ENCODE measurements at places on chromosomes 3 and 15. TPM values are rescaled to one million over a fixed set of nuclear protein-coding genes. Genes with fewer than 3 reads are reported as not detected.

- DNase-seq = no peak
These were observed 98.7 kb downstream of the FAM43A start for GRCh38 chr3:194784361-194784760.

- no peak for DNase-seq
These were observed 28.0 kb upstream of the MAGEF1 start for GRCh38 chr3:184739594-184740505.

DNA sequence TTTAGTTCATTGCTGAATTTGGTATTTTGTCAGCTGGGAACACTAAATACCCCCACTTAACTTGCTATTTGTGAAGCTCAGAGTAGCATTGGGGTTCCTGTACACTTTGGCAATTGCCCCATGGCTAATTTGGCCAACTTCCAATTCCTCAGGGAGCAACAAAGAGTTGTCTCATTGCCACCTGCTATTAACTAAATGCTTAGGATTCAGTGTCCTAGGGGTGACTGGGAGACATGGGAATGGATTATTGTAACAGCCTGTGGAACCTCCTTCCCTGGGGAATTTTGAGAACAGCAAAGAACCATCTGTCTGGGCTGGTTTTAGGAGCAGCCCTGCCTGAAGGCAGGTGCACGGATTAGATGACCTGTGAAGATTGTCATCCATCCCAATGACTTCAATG, 437.4 kb upstream of the TPRG1 start:
- no peak for DNase-seq

DNA sequence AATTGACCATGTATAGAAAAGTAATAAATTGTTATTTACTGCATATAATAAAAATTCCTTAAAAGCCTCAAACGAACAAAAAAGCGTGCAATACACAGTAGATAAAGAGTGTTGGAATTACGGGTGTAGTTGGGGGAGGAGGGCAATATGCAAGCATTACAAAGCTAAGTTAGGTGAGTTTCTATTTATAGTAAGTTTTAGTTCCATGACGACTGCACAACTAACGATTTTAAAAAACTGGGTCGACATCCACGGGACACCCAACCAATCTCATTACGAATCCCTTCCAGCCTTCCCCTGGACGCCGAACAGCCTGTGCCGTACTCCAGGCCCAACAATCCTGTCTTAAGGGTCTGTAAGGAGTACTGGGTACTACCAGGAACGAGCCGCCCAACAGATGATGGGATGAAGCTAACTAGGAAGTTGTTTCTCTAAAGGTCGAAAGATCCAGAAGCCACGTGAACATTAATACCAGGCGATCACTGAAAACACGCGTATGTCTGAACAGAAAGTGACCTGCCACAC, 677 bp downstream of the POLQ start:
- DNase-seq = no peak

DNA sequence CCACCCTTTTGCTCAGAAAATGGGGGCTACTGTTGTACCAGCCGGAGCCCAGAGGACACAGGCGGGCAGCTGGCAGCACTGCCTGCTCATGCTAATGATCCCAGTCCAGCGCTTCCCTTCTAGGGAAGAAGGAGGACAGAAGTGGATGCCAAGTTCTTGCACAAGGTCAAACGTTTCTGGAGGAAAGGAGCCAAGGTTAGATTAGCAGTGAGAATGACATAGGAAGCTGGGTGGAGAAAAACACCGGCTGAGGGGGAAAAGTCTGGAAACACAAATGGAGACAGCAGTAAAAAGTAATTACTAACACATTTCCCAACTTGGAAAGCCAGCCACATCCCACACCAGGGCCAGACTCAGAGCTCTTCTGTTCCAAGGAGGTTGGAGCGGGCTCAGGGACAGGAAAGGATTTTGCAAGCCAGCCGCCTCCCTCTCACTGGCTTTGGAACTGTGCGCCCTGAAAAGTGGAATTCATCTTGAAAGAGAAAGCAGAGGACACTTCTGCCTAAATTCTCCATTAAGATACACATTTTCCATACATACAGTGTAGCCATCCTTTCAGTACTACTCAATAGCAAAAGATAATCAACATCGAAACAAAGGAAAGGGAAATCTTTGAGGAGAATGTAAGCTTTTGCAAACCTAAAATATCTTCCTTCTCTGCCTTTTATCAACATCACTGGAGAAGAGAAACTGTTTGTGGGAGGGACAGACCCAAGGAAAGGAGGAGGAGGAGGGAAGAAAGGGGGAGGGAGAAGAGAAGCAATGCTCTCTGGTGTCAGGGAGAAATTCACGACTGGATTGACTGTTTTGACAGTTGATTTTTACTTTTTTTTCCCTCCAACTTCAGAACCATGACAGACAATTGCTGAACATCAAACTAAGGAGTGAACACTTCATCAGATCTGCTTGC, 133.6 kb downstream of the CD47 start:
- peak; percentile 35 for DNase-seq

DNA sequence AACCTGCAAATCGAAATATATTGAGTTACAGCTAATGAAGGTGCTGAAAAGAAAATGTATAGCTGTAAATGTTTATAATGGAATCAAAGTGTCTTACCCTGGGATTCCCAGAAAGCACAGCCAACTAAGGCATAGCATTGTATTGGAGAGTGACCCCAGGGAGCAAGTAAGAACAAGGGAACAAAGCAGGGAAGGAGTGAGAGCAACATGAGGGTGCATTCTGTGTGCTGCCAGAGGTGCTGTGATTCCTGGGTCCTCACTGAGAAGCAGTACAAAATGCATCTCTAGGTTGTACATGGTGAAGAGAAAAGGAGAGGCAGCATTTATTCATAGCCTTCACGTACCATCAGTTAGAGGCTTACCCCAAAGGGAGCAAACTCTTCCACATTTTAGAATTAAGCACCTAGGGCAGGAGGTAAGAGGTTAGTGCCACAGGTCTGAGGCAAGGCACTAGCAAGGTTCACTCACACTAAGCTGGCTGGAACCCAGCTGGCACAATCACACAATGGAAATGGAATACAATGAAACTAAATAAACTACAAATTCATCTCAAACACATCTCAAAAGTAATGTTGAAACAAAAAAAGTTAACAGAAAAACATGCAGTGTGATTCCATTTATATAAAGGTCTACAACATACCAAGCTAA, 151.5 kb upstream of the C2CD4B start:
- DNase-seq = no peak

DNA sequence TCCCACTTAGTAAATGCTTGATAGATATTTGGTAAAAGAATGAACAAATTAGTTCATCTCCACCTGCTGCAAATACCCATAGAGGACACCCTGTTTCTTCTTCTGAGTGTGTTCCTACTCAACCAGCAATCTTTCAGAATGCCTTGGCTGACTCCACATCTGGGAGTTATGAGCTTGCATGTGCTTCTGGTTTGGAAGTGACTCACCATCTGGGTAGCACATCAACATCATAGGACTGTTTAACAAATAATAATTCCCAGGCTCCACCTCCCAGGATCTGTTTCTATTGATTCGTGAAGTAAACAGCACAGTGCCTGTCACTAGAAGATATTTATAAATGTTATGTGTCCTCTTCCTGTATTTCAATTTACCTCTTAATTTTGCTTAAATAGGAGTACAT, 580.1 kb downstream of the ROBO2 start:
- no peak for DNase-seq

GRCh38 chr3:134274571-134274970, 23.9 kb upstream of the RYK start:
- DNase-seq = no peak

GRCh38 chr3:21274079-21274571, 476.9 kb downstream of the ZNF385D start:
- no peak for DNase-seq

DNA sequence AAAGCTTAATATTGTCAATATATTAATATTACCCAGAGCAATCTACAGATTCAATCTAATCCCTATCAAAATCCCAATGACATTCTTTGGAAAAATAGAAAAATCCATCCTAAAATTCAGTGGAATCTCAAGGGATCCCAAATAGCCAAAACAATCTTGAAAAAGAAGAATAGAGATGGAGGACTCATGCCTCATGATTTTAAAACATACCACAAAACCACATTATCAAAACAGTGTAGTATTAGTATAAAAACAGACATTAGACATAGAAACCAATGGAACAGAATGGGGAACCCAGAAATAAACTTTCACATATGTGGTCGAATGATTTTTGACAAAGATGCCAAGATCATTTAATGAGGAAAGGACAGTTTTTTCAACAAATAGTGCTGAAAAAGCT, 14.6 kb downstream of the NEK4 start:
- no peak for DNase-seq

DNA sequence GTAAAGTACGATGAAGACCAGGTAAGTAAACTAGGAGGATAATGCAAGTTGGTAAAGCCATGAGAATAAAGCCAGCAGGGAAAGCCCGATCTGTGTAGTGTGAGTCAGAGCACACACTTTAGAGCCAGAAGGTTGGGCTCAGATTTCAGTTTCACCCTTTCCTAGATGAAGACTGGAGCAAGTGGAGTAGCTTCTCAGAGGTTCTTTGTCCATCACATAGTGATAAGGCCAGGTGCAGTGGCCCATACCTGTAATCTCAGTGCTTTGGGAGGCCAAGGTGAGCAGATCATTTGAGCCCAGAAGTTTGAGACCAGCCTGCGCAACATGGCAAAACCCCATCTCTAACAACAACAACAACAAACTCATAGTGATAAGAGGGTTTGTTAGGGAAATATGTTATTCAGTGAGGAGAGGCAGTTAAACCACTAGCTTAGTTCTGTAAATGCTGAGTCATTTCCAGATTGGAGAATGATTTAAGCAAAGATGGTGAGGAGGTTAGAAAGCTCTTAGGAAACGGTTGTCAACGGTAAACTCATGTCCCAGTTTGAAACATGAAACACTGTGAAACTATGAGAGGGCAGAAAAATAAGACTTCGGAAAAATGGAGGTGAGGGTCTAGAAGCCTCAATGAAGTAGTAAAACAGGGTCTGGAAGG, 39.0 kb downstream of the IL12A start:
- peak; percentile 64 for DNase-seq

- DNase-seq = no peak
These were observed 488.0 kb upstream of the SUCLG2 start for GRCh38 chr3:68142441-68142840.

- DNase-seq = no peak
These were observed 245.0 kb downstream of the NTRK3 start for GRCh38 chr15:88011533-88011932.

DNA sequence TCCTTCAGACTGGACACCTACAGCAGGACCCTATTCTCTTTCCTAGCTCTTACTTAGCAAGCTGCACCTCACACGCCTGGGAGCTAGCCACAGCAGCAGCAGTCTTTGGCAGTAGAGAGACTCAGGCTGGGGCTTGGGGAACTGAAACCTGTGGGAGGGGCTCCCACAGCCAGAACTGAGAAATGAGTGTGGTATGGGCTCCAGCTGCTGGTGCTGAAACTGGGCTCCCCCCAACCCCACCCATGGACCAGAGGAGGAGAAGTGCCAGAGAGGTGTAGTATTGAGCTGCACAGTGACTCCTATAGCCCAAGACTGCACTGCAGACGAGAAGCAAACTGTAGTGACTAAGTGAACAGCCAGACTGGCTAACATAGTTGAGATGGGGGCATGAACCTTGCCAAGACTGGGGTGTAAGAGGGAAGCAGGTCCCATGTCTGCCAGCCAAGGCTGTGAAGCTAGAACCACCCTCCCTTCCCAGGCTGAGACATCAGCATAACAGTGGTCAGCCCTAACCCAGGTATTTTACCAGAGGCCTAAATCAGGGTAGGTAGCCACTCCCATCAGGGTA, 62.5 kb downstream of the MYO5A start:
- no peak for DNase-seq

TMEM207 gene
- not detected for total RNA-seq

RPP25 gene
- total RNA-seq = 2.2 TPM

GOLGA6L6 gene
- total RNA-seq = not detected

HTR3E gene
- not detected for total RNA-seq

FSD2 gene
- not detected for total RNA-seq

ACSBG1 gene
- total RNA-seq = not detected

RFC4 gene
- total RNA-seq = 198 TPM

CCR3 gene
- not detected for total RNA-seq

PLA2G4E gene
- total RNA-seq = not detected

AEN gene
- total RNA-seq = 13.2 TPM

NR2E3 gene
- not detected for total RNA-seq

NTRK3 gene
- 0.39 TPM for total RNA-seq

TJP1 gene
- 29.4 TPM for total RNA-seq

SLC12A8 gene
- 2.0 TPM for total RNA-seq

TMEM45A gene
- 24.5 TPM for total RNA-seq

FBN1 gene
- 73.7 TPM for total RNA-seq
